ENCODE measurements at places on chromosomes 5 and 9.

DNA sequence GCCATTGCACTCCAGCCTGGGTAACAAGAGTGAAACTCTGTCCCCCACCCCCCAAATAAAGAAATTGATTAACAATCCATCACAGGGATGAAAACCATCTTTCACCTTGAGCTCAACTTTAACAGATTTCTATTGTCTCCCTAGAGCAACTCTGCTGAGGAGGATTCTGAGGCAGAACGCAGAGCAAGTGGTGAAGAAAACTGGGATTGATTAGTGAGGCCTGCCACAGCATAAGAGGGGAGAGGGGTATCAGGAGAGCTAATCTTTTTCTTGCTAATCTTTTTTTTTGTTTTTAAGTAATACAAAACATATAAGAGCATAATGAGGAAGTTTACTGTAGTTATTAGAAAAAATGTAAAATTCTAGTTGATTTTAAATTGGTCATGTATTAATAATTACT, 8.9 kb downstream of the TXNDC8 start:
- H3K4me1 ChIP-seq: no peaks in the 10 kb centered on the region
- H3K4me3 ChIP-seq: no peak overlapping the region
- no peaks in the 10 kb centered on the region for H3K36me3 ChIP-seq
- no peak for DNase-seq

DNA sequence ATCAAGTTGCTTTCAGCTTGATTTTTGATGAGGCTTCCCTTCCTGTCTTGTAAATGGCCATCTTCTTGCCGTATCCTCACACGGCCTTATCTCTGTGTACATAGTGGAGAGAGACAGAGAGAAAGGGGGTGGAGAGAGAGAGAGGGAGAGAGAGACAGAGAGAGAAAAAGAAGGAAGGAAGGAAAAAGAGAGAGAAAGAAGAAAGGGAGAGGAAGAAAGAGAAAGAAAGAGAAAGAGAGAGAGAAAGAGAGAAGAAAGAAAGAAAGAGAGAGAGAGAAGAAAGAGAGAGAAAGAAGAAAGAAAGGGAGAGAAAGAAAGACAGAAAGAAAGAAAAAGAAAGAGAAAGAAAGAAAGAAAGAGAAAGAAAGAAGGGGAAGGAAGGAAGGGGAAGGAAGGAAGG, 46.6 kb downstream of the ITGA1 start:
- H3K4me3 ChIP-seq: no peak overlapping the region
- peak overlapping the region; percentile 6 for H3K27ac ChIP-seq
- H3K4me1 ChIP-seq: peaks cover 70% of the 10 kb centered on the region
- DNase-seq: no peak
- H3K27me3 ChIP-seq: no peaks in the 10 kb centered on the region

DNA sequence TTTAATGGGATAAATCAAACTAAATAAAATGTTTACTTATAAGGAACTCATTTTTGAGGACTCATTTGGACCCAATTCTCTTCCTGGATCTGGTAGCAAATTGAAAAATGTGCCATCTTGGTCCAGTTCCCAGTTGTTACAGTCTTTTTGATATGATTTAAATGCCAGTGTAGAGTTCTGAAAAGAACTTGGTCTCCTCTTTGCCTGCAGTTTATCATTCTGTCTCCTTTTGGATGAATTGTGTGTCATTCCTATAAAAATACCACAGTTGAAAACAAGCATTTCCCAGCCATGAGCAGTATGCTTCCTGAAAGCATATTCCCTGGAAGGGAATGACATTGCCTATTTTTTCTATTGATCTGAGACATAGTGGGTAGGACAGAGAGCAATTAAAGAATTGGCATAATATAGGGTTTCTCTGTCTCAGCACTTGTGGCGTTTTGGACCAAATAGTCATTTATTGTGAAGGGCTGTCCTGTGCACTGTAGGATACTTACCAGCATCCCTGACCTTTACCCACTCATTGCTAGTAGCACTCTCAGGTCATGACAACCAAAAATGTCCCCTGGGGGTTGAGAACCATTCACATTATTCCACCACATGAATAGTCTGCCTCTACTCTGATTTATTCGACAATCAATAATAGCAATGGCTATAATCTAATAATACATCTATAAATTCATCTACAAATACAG, 181.8 kb downstream of the NXNL2 start:
- DNase-seq: peak; percentile 17
- H3K36me3 ChIP-seq: no peaks in the 10 kb centered on the region
- H3K4me3 ChIP-seq: no peak overlapping the region
- no peaks in the 10 kb centered on the region for H3K27me3 ChIP-seq
- no peak overlapping the region for H3K27ac ChIP-seq

DNA sequence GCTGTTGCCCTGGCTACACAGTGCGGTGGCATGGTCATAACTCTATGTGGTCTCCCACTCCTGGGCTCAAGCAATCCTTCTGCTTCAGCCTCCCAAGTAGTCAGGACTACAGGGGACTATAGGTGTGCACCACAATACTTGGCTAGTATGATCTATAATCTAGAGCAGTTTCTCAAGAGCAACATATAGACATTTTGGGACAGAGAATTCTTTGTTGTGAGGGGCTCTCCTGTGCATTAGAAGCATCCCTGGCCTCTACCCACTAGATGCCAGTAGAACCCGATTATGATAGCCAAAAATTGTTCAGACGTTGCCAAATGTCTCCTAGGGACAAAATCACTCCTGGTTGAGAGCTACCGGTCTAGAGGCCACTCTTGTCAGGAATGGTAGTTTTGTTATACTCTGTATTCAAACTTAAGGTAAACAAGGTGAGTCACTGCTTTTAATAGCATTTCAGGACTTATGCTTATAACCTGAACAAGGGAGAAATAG, 7.2 kb downstream of the ANKHD1 start:
- H3K4me3 ChIP-seq: no peak overlapping the region
- no peak for DNase-seq
- no peaks in the 10 kb centered on the region for H3K27me3 ChIP-seq
- peaks cover 11% of the 10 kb centered on the region for H3K36me3 ChIP-seq

DNA sequence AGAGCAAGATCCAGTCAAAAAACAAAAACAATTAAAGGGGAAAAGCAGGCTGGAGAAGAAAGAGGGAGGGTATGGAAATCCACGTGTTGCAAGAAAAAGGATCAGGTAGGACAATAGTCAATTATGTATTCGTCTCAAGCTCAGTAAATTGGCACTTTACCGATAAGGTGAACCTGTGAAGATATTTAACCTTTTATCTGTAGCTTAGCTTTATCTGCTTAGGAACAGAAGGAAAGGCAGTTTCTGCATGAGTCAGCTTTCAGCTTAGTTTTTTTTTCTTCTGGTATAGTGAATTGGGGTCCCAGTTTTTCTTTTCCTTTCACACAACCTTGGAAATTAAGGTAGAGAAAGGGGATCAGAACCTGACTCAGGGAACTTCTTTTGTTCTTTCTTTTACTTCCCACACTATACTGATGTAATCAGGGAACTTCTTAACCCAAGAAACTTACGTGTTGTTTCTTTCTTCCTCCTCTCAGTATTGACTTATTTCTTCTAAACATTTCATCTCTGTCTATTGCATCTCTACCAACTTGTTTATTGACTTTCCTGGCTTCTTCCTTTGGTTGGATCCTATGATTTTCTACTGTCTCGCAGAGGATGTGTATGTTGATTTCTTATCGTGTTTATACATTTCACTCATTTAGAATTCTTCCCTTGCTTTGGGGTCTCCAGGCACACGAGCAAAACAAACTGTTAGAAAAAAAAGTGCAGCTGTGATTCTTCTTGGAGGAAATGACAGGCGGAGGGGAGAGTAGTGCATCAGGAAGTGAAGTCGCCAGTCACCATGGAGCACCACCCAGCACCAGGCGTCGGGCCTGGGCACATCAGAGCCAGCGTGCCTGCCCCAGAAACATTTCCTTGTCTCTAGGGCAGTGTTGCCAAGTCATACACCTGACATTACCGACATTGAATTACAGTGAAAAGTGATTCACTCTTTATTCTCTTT, 123.0 kb upstream of the LHFPL2 start:
- DNase-seq: no peak
- H3K36me3 ChIP-seq: no peaks in the 10 kb centered on the region
- H3K27ac ChIP-seq: no peak overlapping the region
- H3K4me1 ChIP-seq: peaks cover 3% of the 10 kb centered on the region
